B cell (primary cell): ENCODE measurements at places on chromosomes 11 and 22.

DNA sequence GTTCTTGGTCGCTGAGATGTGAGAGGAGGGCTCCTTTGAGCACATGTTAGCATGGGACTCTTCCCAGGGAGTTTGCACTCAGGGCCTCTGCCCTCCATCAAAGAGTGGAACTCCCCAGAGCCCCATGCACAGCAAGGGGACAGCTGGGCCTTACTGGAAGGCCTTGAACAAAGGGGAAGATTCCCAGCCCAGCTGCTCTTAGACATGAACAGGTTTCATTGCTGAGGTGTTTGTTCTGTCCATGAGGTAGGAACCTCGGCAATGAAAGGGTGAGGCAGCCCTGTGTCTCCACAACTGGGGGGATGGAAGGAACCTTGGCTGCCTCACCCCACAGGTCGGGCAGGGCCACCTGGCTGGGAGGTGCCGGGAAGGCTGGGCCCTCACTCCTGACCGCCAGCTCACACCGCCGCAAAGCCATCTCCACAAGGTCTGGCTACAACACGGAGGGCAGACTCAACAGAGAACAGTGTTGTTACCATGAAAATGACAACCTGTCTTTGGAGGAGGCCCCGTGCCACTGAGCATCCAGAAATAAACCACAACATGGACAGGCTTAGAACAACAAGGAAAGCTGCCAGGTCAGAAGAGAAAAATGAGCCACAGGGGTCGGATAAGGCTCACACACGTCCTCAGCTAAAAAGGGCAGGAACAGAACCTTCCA lies 3.2 kb downstream of the DERL3 start:
- no peak for DNase-seq

- DNase-seq: no peak
These were observed 32.5 kb downstream of the CECR2 start for GRCh38 chr22:17401728-17402127.

GRCh38 chr11:31127290-31127689 lies 242.2 kb downstream of the DCDC1 start:
- DNase-seq: no peak

DNA sequence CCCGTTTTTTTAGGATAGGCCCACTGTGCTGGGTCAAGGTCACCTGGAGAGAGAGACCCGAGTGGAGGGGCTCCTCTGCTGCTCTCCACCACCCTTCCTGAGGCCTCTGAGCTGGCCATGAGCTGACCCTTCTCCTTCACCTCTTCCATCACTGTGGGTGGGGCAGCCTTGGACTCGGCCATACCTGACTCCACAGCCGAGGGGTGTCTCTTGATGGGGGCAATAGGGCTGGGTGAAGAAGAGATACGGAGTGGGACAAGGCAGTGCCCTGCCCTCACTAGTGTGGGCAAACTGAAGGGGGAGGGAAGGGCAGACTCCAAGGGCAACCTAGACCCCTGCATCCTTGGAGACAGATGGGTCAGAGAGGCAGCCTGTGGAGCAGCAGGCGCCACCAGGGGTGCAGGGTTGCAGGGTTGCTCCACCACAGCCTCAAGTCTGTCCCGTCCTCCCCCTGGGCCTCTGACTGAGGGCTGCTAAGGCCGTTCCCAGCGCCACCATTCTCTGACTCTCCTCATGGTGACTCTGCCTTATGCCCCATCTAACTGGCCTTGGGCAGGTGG lies 20.1 kb upstream of the NECTIN1 start:
- no peak for DNase-seq

DNA sequence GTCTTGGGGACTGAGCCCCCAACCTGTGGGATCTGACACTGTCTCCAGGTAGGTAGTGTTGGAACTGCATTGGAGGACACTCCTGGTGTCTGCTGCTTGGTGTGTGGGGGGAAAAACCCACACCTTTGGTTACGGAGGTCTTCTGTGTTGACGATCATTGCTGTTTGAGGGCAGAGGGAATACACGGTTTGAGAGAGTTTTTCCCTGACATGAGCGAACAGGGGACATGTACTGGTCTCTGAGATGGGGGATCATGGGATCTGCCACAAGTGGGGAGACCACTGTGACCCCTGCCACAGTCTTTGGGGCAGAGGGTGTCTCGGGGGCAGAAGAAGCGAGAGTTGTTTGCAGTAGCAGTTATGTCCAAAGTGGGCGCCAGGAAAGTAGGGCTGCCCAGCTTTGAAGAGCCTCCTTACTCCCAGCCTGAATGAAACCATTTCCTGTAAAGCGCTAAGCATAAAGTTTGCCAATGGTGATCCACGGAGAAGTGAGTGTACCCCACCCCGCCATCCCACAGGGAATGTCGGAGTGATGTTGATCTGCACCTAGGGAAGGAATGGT lies 5.4 kb upstream of the SAA2 start:
- DNase-seq: no peak

DNA sequence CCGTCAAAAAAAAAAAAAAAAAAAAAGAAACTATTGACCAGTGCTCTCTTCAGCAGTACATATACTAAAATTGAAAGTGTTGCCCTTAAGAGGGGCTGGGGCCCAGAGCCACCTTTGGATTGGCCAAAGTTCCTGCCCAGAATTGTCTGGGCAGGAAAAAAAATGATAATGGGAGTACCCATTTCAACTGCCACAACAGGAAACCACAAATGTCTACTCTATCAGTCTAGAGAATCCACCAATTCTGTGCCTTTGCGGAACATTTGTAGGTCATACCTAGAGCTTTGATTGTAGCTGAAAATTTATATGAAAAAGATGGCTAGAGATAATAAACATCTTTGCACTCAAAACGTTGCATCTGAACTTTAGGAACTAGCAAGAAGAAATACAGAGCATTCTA lies 69.4 kb downstream of the FAM76B start:
- DNase-seq: no peak

DNA sequence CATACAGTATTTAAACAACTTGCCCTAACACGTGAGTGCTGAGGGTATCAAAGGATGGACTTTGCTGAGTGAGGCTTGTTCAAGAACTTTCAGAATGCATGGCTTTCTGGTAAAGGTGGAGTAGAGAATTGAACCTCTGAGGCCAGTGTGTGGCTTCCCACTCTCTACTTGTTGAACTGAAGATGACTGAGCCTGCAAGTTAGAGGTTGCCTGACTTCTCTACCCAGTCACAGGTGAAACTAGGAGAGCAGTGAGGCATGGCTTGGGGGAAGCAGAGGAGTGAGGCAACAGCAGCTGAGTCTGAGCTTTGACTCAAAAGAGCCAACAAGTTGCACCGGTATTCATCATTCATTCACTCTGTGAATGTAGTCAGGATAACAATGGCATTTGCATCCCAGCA lies 256.4 kb upstream of the SESN3 start:
- DNase-seq: peak; percentile 59

DNA sequence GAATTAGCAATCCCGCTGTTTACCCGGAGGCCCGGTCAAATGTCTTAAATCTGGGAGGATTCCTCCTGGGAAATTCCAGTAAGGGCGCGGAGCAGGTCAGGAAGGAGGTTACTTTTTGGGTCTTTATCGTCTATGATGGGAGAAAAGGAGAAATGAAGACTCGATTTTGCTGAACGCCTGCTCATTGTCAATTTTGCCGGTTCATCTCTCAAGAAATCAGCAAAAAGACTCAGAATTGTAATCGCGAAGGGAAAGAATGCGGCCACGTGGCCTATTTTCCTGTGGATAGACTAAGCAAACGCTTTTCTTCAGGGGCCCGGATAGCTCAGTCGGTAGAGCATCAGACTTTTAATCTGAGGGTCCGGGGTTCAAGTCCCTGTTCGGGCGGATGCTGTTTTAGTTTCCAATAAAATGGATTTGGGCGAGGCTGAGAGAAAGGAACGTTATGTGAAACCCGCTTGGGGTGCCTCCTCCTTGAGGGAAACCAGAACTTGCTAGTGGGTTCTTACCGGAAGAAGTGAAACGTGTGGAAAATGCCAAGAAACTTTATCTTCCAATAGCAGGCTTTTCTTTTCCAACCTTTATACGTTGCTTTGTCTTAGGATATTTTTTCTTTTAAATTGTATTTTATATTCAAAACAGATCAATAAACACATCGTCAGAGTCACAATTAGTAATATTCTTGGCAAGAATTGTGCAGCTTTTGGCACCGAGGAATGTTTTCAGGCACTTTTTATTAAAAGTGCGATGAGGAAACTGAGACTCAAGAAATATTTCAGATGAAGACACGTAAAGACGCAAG lies 45.0 kb downstream of the OR4D9 start:
- DNase-seq: peak; percentile 72

DNA sequence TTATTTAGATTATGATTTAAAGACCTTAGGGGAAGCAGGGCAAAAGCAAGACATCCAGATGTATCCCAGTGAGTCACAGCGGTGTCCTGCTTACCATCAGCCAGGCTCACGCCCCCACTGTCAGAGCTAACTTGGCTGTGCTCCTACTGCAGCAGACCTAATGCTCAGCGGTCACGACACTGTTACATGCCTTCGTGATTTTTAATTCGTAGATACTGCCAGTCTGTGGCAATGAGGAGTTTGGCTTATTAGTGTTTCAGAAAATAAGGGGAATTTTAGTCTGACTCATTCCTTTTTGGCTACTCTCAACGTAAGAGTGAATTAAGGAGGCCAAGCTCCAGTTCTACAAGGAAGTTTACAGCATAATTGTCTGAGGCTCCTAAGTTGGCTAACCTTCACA lies 22.7 kb downstream of the EFCAB6 start:
- DNase-seq: no peak

DNA sequence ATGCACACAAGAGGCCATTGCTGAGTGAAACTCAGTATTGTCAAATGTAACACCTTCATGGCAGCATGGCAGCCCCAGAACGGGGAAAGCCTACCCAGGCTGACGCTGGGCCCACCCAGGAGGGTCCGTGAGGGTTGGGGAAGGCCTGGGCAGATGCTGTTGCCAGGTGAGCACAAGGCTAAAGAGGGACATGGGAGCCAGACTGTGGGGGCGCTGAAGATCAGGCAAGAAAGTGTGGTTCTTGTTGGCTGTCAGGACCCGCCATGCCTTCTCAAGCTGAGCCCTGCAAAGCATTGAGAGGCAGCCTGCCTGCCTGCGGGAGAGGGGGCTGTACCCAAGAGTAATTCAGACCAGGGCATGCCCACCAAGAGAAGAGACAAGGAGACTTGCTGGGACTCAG lies 85.0 kb upstream of the PITPNB start:
- DNase-seq: no peak

DNA sequence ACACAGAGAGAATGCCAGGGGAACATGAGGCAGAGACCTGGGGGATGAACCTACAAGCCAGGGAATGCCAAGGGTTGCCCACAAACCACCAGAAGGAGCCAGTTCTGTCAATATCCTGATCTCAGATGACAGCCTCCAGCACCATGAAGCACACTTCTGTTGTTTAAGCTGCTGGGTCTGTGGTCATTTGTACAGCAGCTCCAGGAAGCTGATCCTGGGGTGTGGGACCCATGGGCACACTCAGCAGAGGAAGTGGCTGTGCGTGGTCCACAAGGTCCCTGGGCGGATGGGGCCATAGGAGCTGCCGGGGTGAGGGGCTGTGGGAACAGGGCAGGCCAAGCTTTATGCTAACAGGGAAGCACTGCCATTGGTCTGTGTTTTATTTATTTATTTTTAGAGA lies 12.1 kb downstream of the PPM1F start:
- DNase-seq: no peak

GRCh38 chr11:129117595-129118350 lies 74.4 kb downstream of the ARHGAP32 start:
- peak; percentile 64 for DNase-seq

- DNase-seq: no peak
These were observed 1.0 kb downstream of the ADM2 start for GRCh38 chr22:50482107-50483074.

- no peak for DNase-seq
These were observed 13.8 kb upstream of the PVALB start for GRCh38 chr22:36830601-36831000.

DNA sequence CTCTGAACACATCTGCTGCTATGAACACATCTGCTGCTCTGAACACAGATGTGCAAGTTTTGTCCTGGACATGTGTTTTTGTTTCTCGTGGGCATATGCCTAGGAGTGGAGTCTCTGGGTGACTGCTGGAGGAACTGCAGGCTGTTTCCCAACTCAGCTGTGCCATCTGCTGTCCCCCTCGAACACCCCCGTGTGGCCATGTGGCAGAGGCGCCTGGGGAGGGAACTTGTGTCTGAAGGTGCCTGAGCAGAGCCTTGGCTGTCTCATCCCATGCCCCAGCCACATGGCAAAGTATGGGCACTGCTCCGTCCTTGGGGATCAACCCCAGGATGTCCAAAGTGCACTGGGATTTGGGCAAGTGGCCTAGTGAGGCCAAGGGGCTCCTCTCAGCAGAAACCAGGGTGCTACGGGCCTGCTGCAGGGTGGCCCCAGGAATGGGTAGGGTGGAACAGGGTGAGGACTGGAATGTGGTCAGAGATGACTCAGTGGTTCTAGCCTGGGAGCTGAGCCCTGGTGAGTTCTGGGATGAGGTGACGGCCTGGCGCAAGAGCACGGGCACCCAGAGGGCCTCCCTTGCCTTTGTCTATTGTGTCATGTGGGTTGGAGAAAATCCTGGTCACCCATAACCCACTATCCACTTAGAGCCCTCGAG lies 14.7 kb downstream of the GATD1 start:
- DNase-seq: no peak

DNA sequence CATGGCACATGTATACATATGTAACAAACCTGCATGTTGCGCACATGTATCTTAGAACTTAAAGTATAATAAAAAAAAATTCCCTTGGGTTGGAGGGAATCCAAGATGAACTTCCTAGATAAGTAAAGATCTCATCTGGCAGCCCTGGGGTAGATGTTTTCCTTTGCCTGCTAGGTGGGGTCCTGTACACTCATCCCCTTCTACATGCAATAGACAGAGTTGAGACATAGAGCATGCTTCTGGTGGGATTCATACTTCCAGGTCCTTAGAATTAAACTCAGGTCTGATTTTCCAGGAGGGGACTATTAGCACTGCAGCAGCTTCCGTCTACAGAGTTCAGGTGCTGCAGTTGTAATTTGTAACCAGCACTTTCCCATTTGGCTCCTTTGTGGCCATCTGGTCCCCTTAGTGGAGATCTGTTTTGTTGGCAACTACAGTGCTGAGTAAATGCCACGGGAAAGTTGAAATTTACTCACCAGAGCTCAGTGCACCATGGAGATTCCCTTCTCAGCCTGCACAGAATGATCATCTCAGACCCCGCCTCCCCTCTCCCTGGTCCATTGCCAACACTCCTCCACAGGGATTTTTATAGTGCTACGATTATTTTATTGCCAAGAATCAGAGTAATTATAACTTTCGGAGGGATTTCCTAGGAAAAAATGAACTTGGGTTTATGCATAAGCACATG lies 220.1 kb upstream of the E2F8 start:
- no peak for DNase-seq

GRCh38 chr11:128271401-128271800 lies 316.0 kb downstream of the ETS1 start:
- DNase-seq: peak; percentile 76

DNA sequence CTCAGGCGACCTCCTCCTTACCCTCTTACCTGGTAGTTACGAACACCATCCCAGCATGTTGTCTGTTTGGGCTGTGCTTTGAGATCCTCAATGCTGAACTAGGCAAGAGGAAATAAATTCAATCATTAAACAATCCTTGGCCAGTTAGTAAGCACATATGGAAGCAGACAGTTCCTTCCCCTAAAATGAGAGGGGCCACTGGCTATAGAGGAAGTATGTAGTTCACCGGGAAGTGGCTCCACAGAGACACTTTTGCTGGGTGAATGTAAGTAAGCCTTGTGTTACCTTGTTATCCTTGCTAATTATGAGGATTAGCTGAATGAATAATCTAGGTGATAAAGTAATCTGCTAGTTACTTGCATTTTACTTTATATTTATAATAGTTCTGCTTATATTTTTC lies 2.9 kb downstream of the THYN1 start:
- DNase-seq: no peak

GRCh38 chr11:69299572-69299971 lies 5.6 kb downstream of the MYEOV start:
- no peak for DNase-seq

GRCh38 chr11:19173964-19174638 lies 27.7 kb downstream of the CSRP3 start:
- no peak for DNase-seq
